ENCODE measurements at places on chromosomes 2 and 18.

DNA sequence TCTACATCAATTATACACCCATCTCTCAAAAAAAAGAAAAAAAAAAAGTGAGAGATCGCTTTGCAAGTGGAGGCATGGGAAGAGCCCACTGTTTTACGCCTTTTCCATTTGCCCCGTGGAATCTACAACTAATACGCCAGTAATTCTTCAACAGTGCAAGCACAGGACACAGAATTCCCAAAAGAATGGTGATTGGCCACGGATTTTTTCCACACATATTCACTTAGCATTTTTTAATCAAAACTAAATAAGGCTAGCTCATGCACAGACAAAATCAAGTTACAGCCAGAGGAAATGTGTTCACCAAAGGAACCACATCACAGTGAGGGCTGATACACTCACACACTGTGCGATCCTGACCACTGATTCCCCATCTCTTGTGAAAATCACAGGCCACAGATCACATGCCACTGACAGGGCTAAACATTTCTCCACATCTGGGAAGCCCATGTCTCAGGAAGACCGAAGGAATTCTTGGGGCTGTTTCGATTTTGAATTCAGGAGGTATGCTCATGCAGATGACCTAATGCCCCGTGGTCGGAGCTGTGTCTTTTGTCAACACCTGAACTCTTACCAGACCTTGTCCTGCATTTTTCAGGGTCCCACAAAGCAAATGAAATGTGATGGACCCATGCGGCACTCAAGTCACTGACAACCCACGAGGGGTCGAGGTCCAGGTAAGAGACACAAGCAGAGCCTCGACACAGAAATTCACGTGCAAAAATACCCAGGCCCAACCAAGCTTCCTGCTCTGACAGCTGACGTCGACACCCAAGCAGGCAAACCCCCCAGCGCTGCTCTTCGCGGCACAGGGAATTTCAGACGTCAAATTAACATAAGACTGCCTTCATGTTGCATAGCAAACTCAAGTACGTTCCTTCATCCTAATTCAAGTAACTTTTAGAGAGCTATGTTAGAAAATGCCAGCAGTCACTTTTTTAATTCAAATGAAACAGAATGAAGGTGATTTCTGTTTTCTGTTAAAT is 69.6 kb downstream of the ZNF516 start:
- DNase-seq, result no peak

DNA sequence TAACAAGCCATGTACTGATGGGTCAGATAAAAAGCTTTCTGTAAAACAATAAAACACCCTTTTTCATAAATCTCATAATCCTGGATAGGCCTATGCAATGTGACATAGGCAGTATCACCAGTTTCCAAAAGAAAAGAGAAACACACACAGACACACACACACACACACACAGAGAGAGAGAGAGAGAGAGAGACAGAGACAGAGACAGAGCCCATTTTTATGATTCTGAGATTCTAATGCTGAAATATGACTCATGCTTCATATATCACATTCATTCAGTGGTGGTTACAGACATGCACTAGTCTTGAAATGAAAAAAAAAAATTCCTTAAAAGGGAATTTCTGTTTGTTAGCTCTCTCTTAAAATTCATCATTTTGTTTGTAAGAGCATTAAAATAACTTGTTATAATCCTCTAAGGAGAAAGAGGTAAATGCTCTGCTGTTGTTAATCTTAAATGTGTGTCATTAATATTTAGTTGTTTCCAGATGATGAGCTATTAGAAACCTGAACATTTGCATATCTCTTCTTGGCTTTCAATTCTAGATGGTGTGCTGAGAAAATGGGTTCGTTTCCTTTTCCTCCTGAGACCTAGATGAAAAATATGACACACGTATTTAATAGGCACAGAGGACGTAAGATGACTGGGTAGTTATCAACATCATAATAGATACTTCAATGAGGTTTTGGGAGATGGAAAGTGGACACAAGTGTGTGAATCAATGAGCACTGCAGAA is 1598.7 kb upstream of the ACVR2A start:
- no peak for DNase-seq

DNA sequence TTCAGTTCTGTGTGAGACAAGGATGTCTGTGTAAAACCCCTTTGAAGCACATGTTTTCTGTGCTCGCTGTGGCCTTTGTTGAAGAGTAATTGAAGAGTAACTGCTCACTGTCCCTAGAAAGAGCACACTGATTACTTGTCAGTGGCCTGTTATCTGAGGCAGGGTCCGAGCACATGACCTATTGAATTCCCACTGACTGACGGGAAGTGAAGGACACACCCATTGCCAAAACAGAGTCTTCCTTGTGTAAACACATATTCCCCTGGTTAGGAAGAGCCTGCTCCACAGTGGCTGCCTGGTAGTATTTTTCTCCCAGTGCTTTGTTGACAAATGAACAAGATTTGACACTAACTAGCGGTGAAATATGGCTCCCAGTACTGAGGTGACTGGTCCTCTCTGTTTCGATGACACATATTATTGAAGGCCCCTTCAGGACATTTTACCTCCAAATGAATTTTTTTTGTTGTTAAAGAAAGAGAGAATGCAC is 148.5 kb upstream of the GYPC start:
- DNase-seq, result no peak

DNA sequence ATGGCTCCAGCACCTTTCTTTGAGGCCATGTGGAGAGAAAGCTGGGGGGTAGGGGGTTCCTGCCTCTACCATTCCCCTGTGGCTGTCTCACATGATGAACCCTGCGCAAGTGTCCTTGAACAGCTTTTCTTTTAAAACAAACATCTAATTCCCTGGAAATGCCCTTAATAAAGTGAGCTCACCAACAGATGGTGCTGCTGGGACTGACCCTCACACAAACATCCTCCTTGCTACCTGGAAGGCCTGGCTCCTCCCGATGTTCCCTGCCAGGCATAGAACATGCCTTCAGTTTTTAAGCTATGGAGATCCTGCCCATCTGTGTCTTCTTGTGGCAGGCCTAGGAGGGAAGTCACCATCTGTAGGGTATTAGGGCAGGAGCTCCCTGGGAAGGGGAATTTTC is 60.7 kb upstream of the GATA6 start:
- no peak for DNase-seq

DNA sequence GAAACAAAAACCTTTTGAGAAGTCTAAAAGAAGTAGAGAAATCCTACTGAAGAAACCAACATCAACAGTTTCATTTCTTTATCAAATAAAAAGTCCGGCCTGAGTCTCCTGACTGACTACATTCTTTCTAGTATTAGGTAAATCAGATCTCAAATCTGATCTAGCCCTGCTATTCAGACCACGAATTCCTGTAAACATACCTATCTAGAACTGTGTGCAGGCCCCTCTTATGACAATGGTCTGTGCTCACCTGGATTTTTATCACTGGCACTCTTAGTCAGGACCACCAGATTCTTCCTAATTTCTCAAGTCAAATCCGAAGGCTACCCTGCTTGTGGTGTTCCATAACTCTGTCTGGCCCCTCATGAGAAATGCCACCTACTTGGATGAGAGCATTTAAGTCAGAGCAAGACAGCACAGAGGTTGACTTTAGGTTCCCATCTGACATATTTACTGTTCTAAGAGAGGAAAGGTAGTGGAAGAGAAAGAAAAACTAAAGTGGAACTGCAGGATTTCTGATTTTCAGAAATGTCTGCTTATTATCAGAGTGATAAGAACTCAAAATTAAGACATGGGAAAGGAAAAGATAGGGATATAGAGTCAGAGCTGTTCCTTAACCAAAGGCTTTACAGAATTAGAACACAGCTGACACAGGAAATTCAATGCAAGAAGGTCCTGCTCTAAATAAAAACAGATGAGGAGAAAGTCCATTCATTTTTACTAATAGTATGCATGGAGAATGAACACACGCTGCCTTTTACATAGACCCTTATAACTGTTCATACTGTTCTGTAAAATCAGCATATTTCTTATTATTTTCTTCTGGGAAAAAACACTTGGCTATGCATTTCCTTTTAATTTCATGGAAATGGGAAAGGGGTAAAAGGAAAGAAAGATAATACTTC is 56.5 kb downstream of the SLC8A1 start:
- DNase-seq, result no peak

DNA sequence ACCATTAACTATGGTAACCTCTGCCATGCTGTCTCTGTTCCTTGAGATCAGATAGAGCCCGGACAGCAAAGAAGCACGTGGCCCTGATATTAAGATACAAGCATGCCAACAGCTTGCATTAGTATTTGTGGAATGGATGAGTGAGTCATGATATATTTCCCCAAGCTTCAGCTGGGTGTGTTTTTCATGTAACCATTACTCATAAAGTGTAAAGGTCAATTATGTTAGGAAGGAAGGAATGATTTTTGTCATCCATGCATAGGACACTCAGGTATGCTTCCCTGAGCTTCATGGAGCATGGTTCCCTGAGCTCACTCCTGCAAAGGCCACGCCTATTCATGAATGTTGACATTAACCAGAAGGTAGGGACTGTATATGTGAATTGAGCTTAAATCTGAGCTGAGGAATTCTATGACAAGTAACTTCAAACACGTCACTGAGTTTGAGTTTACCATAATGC is 74.6 kb downstream of the ARL4C start:
- no peak for DNase-seq

DNA sequence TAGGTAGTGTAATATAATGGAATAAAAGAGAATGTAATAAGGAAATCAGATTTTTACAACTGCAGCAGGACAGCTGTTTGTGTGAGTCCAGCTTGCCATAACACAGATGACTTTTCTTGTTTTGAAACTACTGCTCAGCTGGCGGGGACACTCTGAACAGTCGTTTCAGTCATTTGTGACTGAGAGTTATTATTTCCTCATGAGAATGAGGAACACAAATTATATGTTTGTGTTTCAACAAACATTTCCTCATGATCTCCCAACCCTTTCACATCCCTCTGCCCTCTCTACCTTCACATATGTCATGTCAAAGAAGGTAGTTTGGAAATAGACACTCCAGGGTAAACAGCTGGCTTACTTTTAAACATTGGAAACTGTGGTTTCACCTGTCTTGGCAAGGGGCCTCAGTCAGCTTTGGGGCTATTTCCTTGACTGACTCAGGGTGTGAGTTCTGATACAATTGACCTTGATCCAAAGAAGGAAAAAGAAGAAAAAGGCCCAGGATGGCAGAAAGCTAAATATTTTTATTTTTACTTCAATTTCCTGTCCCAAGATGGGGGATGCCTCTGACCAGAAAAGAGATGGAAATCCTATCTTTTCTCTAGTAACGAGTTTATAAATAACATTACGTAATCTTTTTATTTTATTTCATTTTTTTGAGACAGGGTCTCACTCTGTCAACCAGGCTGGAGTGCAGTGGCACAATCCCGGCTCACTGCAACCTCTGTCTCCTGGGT is 593 bp downstream of the SP140L start:
- no peak for DNase-seq

- no peak for DNase-seq
Observed at GRCh38 chr2:156470975-156471583, 34.9 kb downstream of the GPD2 start.

DNA sequence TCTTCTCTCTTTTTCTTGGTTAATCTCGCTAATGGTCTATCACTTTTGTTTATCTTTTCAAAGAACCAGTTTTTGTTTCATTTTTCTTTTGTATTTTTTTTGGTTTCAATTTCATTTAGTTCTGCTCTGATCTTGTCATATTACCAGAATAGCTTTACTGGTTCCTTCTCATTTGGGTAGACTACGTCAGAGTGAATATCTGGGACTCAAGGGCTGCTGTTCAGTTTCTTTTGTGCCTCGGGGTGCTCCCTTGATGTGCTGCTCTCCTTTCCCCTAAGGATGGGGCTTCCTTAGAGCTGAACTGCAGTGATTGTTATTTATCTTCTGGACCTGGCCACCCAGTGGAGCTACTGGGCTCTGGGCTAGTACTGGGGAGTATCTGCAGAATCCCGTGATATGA is 29.4 kb upstream of the IL1RN start:
- no peak for DNase-seq

GRCh38 chr2:120560330-120560729 is 175.3 kb upstream of the GLI2 start:
- no peak for DNase-seq

DNA sequence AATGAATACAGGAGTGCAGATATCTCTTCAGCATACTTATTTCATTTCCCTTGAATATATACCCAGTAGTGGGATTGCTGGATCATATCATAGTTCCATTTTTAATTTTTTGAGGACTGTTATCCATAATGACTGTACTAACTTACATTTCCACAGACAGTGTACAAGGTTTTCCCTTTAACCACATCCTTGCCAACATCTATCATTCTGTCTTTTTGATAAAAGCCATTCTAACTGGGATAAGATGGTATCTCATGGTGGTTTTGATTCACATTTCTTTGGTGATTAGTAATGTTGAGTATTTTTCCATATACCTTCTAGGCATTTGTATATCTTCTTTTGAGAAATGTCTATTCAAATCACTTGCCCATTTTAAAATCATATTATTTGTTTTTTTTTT is 325.2 kb downstream of the CYP26B1 start:
- DNase-seq, result no peak

DNA sequence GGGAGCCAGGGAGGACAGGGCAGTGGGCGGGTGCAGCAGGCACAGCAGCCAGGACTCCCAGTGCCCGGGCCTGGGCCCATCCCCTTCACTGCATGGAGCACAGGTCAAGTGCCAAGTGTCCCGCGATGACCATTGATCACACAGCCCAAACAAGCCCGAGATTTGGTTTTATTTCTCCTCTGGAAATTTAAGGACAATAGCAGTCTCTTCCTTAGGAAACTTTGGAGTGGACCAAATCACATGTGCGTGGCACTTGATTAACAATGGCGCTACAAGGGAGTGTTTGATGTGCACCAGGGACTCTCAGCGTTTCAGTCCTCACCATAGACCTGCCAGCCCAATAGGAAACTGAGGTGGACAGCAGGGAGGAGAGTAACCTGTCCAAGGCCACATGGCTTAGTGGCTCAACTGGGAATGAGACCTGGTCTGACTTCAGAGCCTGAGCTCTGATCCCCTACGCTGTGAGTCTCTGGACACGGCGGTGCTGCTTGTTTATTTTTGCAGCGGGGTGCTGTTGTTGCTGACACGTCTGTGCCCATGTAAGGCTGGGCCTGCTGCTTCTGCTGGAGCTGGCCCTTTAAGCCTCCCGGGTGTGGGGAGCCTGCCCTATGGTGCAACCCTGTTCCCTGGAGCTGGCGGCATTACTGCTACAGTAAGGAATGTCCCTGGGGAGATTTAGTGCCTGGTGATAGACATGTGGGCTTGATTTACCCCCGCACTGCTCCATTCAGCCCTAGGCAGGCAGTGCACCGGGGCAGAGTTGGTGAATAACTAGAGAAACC is 194.2 kb downstream of the INHBB start:
- DNase-seq, result no peak

- DNase-seq, result no peak
Observed at GRCh38 chr2:10688921-10689807, 611 bp downstream of the NOL10 start.

DNA sequence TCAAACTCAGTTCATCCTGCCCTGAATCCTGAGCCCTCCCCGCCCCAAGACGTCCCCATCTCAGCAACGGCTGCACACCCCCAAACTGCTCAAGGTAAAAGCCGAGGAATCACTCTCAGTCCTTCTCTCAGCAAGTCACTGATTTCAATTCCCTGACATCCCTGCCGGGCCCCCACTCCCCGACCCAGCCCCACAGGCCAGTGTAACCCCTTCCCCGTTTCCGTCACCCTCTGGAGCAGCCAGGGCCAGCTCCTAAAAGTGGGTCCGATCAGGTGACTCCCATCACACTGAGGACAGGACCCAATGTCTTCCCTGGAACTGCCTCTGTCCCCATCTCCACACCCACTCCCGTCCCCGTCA is 20.5 kb downstream of the SNORC start:
- DNase-seq, result no peak

Measured in NCI-H446 (cell line).